Activated CD4-positive, alpha-beta T cell treated with anti-CD3 and anti-CD28 coated beads, Interleukin-2, Interleukin-6, amounts not matched to agents 100 ng/mL and 50 ng/mL, durations not matched to agents 16 hours and 8 hours (primary cell): ENCODE measurements at places on chromosomes 1 and 21.

- no peak for DNase-seq
Observed at GRCh38 chr1:48224791-48225190, 2.3 kb downstream of the SLC5A9 start.

- DNase-seq = peak; percentile 79
Observed at GRCh38 chr1:21022279-21023040, 154.2 kb downstream of the EIF4G3 start.

DNA sequence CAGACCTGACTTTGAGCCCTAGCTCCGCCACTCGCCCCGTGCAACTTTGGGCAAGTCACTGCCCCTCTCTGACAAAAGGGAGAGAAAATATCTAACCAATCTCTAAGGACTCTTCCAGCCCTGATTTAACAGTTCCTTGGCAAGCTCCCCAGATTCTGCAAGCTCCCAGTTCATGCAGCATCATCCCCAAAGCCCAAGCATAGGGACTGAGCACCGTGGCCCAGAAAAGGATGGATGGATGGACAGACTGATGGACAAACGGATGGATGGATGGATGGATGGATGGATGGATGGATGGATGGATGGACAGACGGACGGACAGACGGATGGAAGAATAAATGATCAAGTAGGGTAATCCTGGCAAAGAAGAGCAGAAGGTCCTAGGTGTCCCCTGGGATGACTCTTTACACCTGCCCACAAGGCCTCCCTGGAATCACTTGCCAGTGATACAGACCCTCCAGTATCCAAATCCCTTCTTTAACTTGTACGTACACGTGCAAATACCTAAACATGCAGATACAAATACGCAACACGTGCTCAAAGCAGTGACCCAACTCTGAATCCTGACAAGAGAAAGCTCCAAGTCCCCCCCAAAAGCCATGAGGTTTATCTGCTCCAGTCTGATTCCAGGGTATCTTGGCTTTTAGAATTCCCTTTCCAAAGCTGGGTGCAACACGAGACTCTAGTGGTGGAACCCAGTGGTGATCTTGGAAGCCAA is 16.0 kb downstream of the IFFO2 start:
- no peak for DNase-seq

GRCh38 chr1:22710701-22711049 is at the start of gene EPHB2:
EPHB2 (plus strand) TSS chr1:22710839; CDS start chr1:22710983, 144 bp downstream.
- DNase-seq = peak; percentile 12

GRCh38 chr1:208089761-208090370 is 154.3 kb downstream of the PLXNA2 start:
- no peak for DNase-seq

- no peak for DNase-seq
Observed at GRCh38 chr1:94115900-94116436, 5.0 kb downstream of the ABCA4 start.

- no peak for DNase-seq
Observed at GRCh38 chr1:215079456-215079855, 3.1 kb upstream of the KCNK2 start.

- DNase-seq = no peak
Observed at GRCh38 chr21:30717105-30717504, 1.5 kb downstream of the KRTAP21-3 start.

DNA sequence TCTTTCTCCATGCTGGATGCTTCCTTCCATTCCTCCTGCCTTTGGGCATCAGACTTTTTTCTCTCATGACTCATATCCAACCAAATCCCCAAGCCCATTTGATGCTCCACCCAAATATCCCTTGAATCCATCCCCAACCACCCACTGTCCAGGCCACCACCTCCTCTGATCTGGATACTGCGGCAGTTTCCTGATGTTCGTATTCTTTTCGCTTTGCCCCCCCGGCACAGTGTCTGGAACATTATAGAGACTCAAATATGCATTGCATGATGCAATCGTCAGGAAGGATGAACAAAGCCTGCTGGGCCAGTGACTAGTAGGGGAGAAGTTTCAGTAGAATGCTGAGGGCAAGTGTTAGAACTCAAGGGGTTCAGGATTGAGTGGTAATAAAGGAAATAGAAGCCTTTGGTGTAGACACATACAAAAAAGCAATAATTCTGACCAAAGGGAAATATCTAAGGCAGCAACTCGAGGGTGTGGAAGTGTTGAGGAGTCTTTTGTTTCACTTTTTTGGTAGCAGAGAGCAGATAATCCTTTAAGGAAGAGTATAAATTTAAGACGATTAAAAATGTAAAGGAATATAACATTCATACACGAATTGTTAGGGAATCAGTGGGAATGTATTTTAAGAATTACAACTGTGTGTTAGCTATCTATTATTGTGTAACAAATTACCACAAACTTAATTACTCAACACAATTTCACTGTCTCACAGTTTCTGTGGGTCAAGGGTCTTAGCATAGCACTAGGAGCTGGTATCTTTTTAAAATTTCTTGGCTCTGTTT is 7.5 kb downstream of the S100A11 start:
- DNase-seq = peak; percentile 54

GRCh38 chr1:205074084-205074483 is 10.2 kb downstream of the TMEM81 start:
- DNase-seq = no peak

DNA sequence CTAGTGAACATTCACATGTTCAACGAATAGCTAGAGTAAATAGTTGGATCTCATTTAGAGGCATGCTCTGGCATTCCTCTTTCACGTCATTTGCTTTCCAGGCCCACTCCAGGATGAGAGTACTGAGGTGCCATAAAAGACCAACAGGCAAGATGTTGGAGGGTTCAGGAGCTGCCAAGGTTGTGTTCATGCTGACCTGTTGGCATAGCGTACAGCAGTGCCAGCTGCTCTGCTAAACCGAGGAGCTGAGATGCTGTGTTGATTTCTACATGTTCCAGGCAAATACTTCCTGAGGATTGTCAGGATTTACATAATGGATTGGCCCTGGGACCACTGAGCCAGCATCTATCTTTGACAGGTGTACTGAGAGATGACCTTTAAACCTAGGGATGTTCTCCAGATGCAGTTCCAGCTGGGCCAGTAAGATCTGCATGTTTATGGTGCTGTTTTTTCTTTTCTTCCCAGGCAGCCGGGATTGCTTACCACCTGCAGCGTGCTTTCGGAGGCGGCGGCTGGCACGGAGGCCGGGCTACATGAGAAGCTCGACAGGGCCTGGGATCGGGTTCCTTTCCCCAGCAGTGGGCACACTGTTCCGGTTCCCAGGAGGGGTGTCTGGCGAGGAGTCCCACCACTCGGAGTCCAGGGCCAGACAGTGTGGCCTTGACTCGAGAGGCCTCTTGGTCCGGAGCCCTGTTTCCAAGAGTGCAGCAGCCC is 66.9 kb downstream of the DISC1 start:
- DNase-seq = no peak

DNA sequence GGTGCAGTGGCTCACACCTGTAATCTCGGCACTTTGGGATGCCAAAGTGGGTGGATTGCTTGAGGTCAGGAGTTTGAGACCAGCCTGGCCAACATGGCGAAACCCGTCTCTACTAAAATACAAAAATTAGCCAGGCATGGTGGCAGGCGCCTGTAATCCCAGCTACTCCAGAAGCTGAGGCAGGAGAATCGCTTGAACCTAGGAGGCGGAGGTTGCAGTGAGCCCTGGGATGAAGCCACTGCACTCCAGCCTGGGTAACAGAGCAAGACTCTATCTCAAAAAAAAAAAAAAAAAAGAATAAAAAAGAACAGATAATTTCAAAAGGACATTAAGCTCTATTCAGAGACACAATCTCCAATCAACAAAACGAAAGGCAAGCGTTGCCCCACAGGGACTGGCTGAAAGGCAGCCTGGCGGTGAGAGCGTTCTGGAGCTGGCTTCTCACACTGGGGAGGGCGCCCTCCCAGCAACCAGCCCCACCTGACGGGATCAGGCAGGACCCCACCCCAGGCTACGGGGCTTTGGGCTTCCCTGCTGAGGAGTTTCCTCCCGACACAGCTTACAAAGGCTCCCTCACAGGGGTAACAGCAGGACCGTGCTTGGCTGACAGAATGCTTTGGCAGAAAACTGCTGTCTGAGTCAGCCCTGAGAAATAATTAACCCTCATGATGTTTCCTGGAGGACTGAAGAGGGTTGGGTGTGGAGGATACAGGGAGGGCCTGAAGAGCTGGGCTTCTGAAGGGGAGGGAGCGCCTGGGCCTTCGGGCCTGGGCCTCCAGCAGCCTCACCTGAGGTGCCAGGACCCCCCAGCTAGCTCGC is 31.1 kb upstream of the SRP9 start:
- DNase-seq = no peak

GRCh38 chr1:96281491-96281890 is 440.1 kb upstream of the PTBP2 start:
- DNase-seq = no peak

- no peak for DNase-seq
Observed at GRCh38 chr1:156498432-156499193, 2.0 kb downstream of the MEF2D start.

DNA sequence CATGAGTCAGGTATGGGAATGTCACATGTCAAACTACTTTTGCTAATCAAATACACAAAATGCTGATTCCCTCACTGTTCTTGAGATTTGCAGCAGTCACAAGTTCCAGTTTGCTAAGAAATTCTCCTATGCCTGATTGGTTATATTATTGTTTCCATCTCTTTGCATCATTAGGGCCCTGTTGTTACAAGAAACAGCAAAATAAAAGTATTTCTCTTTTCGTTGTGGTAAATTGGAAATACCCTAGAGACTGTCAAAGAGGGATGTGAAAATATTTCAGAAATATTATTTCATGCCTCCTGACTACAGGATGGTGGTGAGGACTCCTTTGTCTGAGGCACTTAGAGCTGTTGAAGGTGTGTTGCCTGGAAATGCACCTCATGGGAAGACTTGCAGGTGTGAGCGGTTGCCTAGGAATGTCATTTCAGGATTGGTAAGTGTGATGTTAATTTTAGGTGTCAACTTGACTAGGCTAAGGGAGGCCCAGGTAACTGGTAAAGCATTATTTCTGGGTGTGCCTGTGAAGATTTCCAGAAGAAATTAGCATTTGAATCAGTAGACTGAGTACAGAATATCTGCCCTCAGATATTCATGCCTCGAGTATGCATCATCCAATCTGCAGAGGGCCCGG is 117.4 kb downstream of the ROR1 start:
- no peak for DNase-seq
